ENCODE measurements at places on chromosomes 11 and 22.

DNA sequence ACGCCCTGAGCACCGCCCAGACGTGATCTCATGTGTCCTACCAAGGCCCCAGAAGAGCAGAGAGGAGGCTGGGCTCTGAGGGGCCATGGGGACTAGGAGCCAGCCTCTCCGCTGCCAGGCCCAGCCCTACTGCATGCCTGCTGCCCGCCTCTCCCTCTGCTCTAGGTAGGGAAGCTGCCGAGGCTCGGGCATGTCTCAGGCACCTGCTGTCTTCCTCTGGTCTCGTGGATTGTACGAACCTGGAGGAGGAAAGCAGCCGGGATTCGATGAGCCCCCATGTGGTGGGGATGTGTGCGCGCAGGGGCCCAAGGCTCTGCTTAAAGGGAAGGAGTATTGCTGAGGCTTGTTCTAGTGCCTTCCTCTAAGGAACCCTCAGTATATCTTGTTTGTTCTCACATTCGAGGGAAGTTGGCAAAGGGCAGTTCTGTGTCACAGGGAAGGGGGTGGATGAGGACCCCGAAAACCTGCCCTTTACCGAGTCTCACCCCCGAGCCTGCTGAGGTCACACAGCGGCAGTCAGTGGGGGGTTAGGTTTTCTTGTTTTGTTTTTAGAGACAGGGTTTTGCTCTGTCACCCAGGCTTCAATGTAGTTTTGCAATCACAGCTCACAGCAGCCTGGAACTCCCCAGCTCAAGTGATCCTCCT is 21.2 kb downstream of the DAGLA start:
- DNase-seq: no peak

GRCh38 chr11:35324981-35325380 is 94.4 kb downstream of the SLC1A2 start:
- no peak for DNase-seq

GRCh38 chr11:69539416-69540117 is 58.1 kb downstream of the LINC01488 start:
- peak; percentile 75 for DNase-seq

- DNase-seq: peak; percentile 59
Measured at GRCh38 chr22:39574779-39575551, 4.4 kb downstream of the CACNA1I start.

GRCh38 chr11:36360318-36360717 is 64.2 kb downstream of the PRR5L start:
- no peak for DNase-seq

- DNase-seq: peak; percentile 70
Measured at GRCh38 chr11:4626207-4627099, 10.8 kb upstream of the OR51D1 start.

GRCh38 chr11:71930556-71931244 is 1.9 kb downstream of the RNF121 start:
- DNase-seq: no peak

DNA sequence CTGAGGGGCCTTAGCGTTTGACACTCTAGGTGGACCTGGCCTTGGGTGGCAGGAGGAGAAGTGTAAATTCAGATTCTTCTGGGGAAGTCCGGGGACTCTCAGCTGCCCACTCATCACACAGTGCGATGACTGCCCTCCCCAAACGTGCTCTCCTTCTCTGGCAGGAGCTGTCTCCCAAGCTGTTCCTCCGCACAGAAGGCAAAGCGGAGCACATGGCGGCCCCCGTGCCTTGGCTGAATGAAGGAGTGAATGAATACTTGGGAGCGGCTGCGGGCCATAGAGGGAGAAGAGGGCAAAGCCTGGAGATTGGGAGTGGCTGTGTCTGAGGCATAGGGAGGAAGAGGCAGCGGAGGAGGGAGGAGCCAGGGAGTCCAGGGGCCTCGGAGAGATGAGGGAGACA is 6.9 kb upstream of the NAA40 start:
- DNase-seq: no peak

- DNase-seq: peak; percentile 14
Measured at GRCh38 chr11:117315285-117316196, 515 bp downstream of the BACE1 start.

GRCh38 chr11:12269104-12269441 is 108.3 kb upstream of the PARVA start:
- peak; percentile 64 for DNase-seq

GRCh38 chr11:75577207-75577606 is 15.2 kb downstream of the SERPINH1 start:
- DNase-seq: peak; percentile 52
